ENCODE measurements at places on chromosomes 2 and 18. TPM values are rescaled to one million over a fixed set of nuclear protein-coding genes. Genes with fewer than 3 reads are reported as not detected.

DNA sequence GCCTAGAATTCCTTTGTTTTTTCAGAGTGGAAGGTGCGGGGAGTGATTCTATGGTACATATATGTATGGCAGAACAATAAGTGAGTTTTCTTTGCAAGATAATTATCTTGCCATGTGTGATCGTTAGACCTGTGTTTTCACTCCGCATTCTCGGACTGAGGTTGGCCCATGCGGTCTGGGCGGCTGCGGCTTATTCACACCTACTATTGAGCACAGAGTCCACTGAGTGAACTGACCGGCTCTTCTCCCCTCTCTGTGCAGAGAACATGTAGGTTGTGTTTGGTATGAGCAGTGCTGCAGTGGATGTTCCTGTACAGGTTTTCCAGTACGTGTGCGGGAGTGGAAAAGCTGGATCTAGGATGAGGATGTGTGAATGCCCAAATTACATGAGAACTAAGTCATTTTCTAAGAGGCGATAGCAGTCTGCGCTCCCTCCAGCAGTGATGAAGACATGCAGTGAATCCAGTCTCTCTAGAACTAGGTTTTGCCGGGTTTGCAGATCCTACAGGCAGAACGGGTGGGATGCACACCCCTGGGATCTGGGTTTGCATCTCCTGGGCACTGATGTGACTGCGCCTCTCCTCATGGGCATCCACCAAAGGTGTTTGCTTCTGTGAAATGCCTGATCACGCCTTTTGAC is 27.1 kb downstream of the MTERF4 start:
- DNase-seq = no peak

- DNase-seq = no peak
These were observed 219.4 kb downstream of the NAPG start for GRCh38 chr18:10745219-10745618.

DNA sequence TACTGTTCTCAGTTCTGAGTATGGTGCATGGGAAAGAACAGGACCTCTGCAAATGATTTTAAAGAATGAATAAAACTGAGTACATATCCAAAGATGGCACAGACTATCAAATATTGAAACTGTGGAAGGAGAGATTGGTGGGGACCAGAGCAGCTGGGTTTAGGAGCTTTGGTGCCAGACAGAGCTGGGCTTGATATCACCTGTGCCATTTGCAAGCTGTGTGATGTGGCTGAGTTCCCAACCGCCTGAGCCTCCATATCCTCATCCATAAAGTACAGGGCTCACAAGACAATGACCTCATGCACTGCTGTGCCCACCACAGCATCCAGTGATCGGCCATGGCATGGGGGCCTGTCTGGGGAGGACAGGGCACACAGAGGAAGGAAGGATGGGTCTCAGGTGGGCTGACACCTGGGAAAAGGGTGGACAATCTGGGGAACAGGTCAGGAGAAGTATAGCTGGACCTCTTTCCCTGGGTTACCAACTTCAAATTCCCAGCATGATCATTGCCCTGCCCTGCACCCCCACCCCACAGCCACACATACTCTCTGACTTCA is 83.9 kb upstream of the RAB6C start:
- DNase-seq = peak; percentile 20

GRCh38 chr2:225932811-225933413 is 533.4 kb downstream of the NYAP2 start:
- DNase-seq = no peak

DNA sequence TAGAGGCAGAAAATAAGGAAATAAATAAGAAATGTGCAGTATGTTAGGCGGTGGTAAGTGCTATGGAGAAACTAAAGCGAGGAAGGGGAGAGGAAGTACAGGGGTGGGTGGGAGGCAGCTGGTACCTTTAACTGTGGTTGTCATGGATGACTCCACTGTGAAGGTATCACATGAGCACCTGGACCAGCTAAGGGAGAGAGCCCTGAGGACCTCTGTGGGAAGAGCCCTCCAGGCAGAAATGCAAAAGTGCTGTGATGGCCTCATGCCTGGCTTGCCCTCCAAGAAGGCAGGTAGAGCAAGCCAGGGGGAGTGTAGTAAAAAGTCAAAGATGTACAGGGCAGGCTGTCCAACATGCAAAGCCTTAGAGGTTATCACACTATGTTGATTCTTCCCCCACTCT is 17.9 kb downstream of the LYPD6 start:
- no peak for DNase-seq

GRCh38 chr18:58955001-58955400 is 90.3 kb downstream of the ZNF532 start:
- no peak for DNase-seq

MARCHF4 gene
- total RNA-seq = 2.5 TPM

GRCh38 chr2:101534149-101534611 is 59.3 kb upstream of the RFX8 start:
- DNase-seq = no peak
